ENCODE measurements at places on chromosomes 12 and 14.

DNA sequence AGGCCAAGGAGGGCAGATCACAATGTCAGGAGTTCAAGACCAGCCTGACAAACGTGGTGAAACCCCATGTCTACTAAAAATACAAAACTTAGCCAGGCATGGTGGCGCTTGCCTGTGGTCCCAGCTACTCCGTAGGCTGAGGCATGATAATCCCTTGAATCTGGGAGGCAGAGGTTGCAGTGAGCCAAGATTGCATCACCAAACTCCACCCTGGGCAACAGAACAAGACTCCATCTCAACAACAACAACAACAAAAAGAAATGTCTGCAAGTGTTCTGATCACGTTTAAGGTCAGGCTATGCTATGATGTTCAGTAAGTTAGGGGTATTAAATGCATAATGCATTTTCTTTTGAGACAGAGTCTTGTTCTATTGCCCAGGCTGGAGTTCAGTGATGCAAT lies 6.7 kb upstream of the PLD4 start:
- no peak for DNase-seq

GRCh38 chr14:102917469-102918211 lies 4.8 kb upstream of the AMN start:
- peak; percentile 53 for DNase-seq

GRCh38 chr12:132152411-132152821 lies 8.2 kb downstream of the NOC4L start:
- DNase-seq, result no peak

DNA sequence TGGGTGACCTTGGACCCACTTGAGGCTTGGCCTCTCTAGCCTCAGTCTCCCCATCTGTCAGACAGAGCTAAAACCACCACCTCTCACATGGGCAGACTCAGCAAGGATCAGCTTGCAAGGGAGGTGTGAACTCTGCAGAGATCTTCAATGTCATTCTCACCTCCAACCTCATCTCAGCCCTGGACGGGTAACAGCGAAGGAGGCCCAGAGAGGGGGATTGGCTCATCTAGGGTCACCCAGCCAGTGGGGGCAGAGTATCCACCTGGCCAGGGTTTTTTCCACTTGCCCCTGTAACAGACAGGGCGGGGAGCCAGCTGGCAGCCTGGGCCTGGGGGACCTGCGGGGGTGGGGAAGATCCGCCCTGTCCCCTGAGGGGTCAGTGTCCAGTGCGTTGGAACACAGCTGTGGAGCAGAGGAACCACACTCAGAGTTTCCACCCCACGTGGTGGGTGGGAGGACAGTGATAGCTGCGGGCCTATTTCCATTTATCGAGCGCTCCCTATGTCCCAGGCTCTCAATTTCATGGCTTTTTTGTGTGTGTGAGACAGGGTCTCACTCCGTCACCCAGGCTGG lies 27.4 kb downstream of the DTX1 start:
- no peak for DNase-seq

DNA sequence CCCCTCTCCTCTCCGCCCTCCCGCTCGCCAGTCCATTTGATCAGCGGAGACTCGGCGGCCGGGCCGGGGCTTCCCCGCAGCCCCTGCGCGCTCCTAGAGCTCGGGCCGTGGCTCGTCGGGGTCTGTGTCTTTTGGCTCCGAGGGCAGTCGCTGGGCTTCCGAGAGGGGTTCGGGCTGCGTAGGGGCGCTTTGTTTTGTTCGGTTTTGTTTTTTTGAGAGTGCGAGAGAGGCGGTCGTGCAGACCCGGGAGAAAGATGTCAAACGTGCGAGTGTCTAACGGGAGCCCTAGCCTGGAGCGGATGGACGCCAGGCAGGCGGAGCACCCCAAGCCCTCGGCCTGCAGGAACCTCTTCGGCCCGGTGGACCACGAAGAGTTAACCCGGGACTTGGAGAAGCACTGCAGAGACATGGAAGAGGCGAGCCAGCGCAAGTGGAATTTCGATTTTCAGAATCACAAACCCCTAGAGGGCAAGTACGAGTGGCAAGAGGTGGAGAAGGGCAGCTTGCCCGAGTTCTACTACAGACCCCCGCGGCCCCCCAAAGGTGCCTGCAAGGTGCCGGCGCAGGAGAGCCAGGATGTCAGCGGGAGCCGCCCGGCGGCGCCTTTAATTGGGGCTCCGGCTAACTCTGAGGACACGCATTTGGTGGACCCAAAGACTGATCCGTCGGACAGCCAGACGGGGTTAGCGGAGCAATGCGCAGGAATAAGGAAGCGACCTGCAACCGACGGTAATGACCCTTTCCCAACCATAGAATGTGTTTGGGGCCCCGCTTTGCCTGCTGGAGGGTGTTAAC lies 615 bp downstream of the CDKN1B start:
- DNase-seq, result no peak

GRCh38 chr14:90373887-90374286 lies 22.9 kb upstream of the CALM1 start:
- DNase-seq, result no peak

DNA sequence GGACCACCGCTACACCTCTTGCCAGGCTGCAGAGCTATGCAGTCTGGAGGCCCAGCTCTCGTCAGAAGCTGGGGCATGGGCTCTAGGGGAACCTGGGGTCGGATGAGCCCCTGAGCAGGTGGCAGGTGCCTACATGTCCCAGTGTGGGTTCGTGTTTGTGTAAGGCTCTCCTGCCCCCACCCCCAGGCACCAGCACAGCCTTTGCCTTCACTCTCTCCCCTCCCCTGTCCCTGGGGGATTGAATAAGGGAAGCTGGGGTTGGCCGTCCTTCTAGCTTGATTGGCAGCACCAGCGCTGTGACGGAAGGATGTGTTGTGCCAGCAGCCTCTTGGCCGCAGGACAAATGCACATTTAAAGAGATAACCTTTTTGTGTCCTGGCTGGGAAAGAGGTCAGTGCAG lies 34.8 kb upstream of the TSPAN9 start:
- no peak for DNase-seq

- DNase-seq, result no peak
Measured at GRCh38 chr12:116933512-116934246, 22.9 kb downstream of the FBXW8 start.

GRCh38 chr14:32950584-32950983 lies 11.9 kb downstream of the NPAS3 start:
- DNase-seq, result no peak

- DNase-seq, result no peak
Measured at GRCh38 chr12:119775246-119775895, 101.7 kb downstream of the CIT start.

GRCh38 chr12:29717540-29718100 lies 66.1 kb downstream of the TMTC1 start:
- no peak for DNase-seq

DNA sequence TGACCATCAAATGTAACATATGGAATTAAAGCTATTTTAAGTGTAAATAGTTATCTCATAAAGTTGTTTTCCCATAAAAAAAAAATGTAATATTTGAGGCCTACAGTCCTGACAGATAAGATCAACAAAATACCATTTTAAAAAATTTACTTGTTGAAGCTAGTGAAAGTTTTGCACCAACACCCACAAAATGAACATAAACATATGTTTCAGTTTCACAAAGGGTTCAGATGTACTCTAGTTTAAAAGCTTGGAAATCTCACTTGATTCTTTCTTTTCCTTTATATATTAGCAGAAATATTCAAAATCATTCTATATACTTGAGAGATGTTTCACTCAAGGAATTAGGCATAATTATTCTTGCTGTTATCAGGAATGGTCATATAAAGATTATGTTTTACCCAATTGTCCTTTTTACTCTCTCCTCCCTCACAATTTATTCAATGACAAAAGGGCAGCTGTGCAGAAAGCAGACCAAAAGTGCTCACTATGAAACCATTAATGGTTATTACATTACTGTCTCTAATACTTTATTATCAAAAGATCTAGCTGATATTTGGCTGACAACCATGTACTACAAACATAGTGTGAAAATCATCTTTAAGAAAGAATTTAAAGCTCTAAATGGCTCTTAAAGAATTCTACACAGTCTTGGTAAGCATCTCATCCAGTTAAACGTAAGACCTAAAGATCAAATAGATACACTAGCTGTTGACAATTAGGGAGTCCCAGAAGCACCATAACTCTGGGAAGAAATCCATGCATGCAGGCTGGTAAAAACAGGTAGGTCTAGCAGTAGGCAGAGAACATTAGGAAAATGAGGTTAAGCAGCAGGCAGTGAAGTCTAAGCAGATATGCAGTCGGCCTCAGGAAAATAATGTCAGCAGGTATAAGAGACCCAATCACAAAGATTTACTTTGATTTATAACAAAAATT lies 28.8 kb downstream of the KIF21A start:
- no peak for DNase-seq

GRCh38 chr12:124438437-124439056 lies 128.9 kb downstream of the NCOR2 start:
- no peak for DNase-seq

- DNase-seq, result no peak
Measured at GRCh38 chr14:51951656-51952055, 37.7 kb upstream of the RTRAF start.

DNA sequence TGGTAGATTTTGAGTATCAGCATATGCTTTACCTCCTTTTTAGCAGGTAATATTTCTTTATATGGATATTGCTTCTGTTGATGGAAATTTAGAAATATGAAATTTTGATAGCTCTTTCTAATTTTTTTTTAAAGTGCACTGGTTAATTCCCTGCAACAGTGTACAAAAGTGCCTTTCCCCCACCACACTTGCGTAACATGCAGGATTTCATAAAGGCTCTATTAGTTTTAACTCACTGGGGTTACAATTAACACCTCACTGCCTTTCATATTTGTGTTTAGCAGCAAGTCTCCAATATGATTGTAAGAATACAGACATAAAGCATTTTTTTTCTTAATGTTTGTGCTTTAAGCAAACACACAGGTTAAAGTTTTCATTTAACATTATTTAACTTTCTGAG lies 25.6 kb downstream of the MNAT1 start:
- DNase-seq, result no peak

DNA sequence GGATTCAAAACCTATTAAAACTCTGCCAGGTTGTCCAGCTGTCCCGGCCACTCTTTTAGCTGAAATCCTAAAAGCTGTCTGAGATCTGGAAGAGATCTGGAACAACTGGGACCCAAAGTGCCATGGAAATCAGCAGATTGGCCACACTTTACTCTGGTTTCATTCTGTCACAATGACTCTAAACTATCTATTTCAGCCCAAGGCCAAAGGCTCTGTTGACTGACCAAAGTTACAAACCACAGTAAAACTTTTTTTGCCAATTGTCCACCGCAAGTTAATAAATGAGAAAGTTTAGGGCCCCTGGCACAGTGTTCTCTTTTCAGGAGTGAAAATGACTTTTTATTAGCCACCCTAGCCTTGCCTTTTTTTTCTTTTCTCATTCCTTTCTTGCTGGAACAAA lies 113.4 kb upstream of the CPM start:
- no peak for DNase-seq

- no peak for DNase-seq
Measured at GRCh38 chr12:89906178-89906577, 197.5 kb upstream of the ATP2B1 start.

DNA sequence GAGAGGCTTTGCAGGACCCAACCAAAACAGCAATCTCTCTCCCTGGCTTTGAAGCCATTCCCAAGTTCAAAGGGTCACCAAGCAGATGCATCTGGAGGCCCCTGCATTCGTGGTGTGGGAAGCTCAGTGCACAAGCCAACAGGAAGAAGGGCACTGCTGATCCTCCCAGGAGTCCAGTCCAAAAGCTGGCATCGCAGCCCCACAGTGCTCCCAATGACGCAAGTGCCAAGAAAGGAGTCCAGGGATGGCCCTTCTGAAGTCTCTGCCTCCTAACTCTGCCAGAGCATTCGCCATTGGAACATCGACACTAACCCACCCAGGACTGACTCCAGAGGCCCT lies 25.1 kb downstream of the PXN start:
- no peak for DNase-seq

- DNase-seq, result no peak
Measured at GRCh38 chr12:124949066-124949465, 34.6 kb upstream of the UBC start.

- DNase-seq, result no peak
Measured at GRCh38 chr12:1413930-1414329, 180.5 kb downstream of the FBXL14 start.

- no peak for DNase-seq
Measured at GRCh38 chr12:40226705-40227104, 1.9 kb downstream of the LRRK2 start.

- DNase-seq, result peak; percentile 67
Measured at GRCh38 chr14:101518611-101519473, 42.5 kb upstream of the DIO3 start.

GRCh38 chr12:129119537-129119936 lies 266.3 kb downstream of the GLT1D1 start:
- no peak for DNase-seq

DNA sequence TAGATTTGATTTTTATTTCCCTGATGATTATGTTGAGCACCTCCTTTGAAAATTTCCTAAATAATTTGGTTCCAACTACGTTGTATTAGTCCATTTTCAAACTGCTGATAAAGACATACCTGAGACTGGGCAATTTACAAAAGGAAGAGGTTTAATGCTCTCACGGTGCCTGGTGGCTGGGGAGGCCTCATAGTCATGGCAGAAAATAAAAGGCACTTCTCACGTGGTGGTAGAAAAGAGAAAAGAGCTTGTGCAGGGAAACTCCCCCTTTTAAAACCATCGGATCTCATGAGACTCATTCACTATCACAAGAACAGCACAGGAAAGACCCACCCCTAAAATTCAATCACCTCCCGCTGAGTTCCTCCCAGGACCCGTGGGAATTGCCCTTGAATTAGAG lies 372.3 kb downstream of the RPL10L start:
- DNase-seq, result no peak

- no peak for DNase-seq
Measured at GRCh38 chr14:100775351-100775830, 48.7 kb downstream of the DLK1 start.

- DNase-seq, result no peak
Measured at GRCh38 chr12:104707194-104707593, 250.4 kb downstream of the CHST11 start.

DNA sequence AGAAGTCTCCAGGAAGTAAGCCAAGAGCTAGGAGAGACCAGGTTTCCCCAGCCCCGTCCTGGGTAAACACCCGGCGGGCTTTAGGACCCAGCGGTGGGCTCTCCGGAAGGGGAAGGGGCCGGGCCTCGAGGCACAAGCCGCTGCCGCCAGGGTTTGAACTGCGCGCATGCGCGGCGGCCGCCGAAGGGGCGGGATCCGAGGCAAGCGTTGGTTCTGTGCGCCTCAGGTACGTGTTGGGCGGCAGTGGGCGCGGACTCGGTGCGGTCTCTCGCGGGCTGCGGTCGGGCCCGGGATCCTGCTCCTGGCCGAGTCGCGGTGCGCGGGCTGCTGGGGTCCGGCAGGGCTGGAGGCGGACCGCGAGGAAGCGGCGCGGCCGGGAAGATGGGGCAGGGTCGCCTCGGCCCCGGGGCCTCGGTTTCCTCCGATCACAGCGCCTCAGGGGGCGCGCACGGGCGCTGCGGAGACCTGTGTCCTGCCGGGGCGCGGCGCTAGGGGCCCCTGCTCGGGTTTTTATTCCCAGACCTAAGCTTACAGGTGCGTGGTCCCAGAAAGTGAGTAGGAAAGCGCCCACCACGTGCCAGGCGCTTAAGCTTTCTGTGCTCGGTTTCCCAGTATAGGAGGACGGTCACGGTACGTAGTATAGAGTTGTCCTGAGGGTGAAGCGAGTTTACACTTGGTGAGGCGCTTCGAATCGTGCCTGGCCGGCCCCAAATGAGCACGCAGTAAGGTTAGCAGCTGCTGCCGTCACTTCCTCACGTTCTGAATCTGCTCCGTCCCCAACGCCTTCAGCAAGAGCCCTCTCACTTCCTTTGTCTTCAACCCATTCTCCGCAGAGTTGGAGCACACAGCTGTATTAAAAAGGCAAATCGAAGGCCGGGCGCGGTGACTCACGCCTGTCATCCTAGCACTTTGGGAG lies at the start of gene TDP1:
Gene TDP1 (plus strand): TSS at position 183 of the 916 bp plus-strand sequence. CDS start 7,188 bp downstream, outside the sequence.
- peak; percentile 97 for DNase-seq
